ENCODE measurements at places on chromosomes 1 and 21.

- no peak for DNase-seq
These were observed 40.3 kb upstream of the TLR5 start for GRCh38 chr1:223183268-223183862.

- DNase-seq = no peak
These were observed 62.6 kb downstream of the MAN1C1 start for GRCh38 chr1:25679171-25679570.

DNA sequence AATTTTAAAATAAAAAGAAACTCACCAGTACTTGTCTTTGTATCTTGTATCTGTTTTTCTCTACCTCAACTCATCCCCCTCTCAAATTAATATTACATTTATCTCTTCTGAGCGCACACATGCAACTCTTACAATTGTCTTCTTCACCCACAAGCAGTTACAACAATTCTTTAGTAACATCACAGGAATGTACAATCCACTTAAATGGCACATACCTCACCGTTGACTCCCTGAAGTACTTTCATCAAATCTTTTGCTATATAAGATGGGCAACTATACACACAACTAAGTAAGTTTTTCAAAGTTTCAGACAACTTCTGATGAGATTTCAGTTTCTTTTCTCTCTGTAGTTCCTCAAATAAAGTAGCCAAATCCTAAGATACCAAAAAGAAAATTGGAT is 28.3 kb downstream of the HEATR1 start:
- DNase-seq = no peak

DNA sequence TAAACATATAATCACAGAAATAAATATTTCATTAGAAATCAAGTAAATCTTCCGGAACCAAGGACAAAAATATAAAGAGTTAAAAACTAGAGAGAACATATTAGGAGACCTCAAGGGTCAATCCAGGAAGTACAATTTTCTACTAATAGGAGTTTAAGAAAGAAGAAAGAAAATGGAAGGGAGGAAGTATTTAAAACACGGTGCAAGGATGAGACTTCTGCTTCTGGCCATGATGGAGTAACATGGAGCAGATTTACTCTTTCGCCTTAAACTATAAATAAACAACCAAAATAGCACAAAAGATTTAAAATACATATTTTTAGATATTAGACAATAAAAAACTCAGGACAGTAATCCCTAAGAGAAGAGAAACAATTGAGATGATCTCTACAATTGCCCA is 12.6 kb upstream of the IFNAR1 start:
- no peak for DNase-seq

DNA sequence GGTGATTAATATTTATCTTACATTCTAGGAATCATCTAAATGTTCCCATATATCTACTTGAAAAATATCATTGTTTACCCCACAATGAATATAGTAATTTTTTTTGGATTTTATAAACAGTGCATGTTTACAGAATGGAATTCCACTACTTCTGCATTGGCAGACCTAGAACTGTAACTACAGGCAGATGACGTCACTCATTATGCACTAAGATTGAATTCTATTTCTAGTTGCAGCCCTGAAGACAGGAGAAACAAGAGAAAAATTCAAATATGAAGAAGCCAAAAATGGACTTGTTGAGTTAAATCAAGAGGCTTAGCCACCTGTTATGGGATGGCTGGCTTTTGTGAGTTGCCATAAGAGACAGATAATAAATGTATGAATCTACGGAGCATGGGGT is 364.7 kb downstream of the PCP4 start:
- no peak for DNase-seq

- DNase-seq = no peak
These were observed 184.7 kb upstream of the RUNX1 start for GRCh38 chr21:35233756-35234155.

GRCh38 chr1:164961715-164962114 is 394.8 kb downstream of the LMX1A start:
- DNase-seq = no peak

GRCh38 chr1:14997646-14998276 is 155.8 kb upstream of the TMEM51 start:
- DNase-seq = no peak

DNA sequence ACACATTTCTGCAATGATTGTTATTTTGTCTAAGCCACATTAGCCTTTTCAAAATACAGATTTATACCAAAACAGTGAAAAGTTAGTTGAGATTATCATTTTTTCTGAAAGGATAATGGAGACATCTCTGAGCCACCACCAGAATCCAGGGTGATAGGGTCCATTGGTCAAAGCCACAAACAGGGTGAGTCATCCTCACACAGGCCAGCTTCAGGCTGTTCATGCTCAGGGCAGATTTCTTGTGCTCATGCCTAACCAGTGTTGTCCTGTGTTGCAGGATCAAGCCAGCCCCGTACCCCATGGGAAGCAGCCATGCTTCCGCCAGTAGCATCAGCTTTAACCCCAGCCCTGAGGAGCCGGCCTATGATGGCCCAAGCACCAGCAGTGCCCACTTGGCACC is 13.4 kb downstream of the ELOA start:
- no peak for DNase-seq

DNA sequence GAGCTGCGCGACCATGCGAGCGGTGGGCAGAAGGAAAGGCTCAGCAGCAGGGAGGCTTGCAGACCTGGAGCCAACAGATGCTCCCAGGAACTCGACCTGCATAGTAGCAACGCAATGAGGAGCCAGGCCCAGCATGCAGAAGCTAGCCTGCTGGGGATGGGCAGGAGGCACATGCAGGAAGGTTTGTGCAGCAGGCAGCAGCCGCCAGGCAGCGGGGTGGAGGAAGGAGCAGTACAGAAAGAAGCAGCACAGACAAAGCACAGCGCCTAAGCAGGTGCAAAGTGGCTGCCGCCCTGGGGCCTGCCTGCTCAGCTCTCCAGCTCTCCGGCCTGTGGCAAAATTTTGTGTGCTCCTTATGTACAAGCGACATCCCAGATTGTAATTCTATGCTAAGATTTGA is 213.5 kb upstream of the MAP1LC3C start:
- DNase-seq = no peak

DNA sequence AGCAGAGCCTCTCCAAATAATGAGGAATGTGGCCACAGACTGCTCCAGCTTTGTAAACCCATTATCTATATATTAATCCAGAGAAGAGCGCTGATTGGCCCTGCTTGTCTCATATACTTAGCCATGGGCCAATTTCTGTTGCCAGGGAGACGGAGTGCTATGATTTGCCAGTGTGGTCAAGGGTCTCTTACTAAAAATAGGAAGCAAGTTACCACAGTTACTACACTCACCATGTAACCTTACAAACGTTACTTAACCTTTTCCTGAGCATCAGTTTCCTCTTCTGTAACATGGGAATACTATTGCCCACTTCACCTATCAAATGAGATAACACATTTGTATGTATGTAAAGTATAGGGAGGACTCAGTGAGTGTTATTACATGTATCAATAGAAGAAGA is 7.7 kb upstream of the S100A2 start:
- DNase-seq = no peak

GRCh38 chr1:229070168-229070567 is 200.7 kb upstream of the RAB4A start:
- peak; percentile 13 for DNase-seq

DNA sequence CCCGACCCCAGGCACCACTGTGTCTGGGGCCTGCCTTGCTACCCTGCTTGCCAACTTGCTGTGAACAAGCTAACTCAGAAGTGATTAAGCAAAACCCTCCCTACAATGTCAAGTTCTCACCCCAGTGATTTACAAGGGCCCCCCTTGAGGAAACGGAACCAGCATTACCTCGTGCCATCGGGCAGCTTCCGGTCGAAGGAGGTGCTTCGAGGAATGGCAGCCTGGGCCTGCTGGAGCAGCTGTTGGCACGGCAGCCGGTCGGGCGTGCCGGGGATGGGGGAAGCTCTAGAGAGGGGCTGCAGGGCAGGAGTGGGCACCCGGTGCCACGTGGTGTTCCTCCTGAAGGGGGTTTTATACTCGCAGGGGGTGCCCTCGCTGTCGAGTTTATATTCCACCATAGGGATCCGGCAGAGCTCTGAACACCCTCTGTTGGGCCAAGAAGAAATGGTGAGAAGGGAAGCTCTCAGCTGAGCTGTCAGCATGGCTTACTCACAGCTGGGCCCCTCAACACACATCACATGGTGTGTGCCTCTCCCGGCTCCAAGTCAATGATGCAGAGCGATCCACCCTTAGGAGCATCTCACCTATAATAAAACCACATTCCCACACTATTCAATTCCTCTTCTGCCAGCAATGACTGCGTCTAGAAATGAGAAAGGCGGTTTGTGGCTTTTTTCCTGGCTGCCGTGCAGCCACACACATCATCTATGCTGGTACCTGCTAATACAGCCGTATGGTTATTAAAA is 184.4 kb downstream of the SIPA1L2 start:
- peak; percentile 10 for DNase-seq

DNA sequence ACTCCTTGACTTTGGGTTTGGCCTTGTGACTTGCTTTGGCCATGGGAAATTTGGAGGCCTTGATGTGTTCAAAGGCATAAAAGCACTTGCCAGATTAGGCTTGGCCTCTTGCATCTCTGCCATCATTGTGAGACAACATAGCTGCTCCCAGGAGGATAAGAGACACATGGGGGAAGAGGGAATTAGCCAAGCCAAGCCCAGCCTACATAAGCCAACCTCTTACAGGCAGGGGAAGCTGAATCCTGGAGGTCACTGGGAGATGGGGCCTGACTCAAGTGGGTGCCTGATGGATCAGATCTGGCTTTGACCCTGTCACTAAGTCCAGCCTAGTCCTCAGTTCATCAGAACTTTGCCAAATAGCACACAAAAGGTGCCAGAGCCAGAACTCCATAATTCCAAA is 37.6 kb upstream of the HMGB4 start:
- DNase-seq = no peak

GRCh38 chr1:68175621-68176398 is 56.5 kb downstream of the WLS start:
- peak; percentile 13 for DNase-seq

DNA sequence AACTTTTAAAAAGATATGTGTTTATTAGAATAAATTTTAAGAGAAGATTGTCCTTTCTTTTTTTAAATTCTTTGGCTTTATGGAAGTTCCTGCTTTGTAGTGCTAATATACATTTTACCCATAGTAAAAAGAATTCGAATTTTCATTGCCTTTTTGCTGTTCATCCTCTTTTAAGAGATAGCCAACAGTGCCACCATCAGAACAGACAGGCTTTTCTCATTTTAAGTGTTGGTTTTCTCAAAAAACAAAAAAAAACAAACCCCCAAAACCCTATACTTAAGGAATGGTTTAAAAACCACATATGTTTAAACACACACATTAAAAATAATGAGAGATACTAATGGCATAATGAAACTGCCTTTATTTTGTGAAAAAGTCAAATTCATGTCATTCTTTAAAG is 118.8 kb downstream of the NEK7 start:
- DNase-seq = no peak

- DNase-seq = no peak
These were observed 4.3 kb downstream of the EPS15 start for GRCh38 chr1:51514733-51515132.

- DNase-seq = no peak
These were observed 19.5 kb downstream of the SZRD1 start for GRCh38 chr1:16386454-16387113.

DNA sequence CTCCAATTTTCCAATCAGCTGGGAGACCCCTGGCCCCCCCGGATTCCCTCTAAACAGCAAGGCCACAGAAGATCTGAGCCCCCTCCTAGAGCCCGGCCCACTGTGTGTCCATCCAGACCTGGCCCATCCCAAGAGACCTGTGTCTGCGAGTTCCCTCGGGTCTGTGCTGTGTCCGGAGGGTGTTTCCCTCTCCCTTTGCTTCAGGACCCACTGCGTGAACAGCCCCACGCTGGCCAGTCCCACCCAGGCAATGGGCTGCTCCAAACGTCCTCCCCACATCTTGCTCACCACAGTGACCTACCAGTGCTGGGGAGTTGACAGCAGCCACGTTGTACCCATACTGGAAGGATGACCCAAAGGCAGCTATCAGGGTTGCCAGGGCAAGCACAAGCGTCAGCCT is 11.6 kb downstream of the SLC2A5 start:
- no peak for DNase-seq

- DNase-seq = no peak
These were observed 1.2 kb upstream of the VWA1 start for GRCh38 chr1:1434131-1434823.

DNA sequence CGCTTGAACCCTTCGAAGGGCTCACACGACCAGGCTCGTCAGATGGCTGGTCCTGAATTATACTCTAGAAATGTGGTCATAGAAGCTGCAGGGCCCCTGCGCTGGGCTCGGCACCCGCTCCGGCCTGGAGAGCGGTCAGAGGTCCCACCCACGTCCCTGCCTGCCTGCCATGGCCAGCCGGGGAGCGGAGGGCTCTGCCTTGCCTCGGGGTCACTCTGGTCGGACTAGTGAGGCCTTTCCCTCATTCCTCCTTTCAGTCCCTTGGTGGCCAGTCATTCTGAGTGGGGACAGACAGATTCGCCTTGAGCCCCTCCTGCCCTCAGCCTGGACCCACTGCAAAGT is 529 bp upstream of the MARCKSL1 start:
- no peak for DNase-seq

GRCh38 chr1:177912991-177913390 is 56.9 kb downstream of the SEC16B start:
- no peak for DNase-seq

DNA sequence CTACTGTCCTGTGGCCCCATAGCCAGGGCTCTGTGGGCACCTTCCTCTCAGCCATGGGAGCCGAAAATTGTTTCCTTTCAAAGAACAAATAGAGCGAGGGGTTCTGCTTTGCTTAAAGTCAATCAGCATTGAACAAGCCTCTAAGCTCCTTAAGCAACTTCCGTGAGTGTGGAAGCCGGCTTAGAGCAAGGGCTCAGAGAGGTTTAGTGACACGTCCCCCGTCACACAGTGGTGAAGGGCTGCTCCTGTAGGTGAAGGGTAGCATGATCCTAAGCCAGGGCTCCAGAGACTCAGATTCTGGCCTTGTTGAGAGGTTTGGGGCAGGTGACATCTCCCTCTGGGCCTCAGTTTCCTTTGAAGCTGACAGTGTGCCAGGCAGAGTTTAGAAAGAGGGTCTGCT is 94.0 kb upstream of the WNT4 start:
- no peak for DNase-seq

- no peak for DNase-seq
These were observed 34.1 kb upstream of the SCCPDH start for GRCh38 chr1:246690100-246690499.

All from NCI-H1694 treated with DMSO at 0.1 percent for 48 hours (cell line).